ENCODE measurements at places on chromosomes 5 and 9.
A peak's percentile ranks its signal among the peaks of the same experiment; 100 is the strongest.

DNA sequence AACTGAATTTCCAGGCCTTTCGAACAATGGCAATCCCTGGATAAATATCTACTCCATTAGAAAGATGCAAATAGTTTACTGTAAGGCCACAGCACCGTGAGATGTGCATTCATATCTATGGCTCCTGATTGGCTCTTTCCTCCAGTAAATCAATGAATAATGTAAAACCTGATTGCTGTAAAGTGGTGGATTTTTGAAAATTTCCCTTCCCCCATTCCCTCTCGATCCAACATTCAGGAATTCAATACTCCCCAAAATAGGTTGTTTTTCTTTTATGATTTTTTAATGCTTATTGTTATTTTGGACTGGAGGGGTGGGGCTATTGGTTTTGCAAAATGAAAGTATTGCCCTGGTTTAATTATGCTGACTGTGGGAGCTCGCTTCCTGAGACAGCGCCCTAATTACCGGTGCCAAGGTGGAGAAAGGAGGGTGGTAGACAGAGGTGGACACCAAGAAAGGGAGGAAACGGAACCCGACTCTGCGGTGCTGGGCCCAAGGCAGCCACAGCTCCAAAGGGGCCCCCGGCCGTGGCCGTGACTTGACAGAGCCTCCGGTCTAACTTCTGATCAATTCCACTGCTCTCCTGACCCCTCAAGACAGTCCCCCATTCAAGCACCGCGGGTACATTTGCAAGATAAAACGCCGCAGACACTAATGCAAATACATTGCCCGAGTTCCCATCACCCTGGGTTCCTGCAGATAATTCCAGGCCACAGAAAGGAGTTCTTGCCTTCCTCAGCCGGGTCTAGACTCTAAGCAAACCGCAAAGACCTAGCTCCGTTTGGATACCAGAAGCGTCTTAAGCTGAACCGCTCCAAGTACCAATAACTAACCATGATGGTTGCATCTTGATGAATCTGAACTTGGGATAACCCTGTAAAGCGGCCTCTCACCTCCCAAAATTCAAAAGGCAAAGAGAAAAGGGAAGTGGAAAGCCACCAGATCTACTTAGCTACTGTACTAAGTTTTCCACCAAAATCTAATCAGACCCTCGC is 211.2 kb downstream of the MEF2C start:
- no peak for DNase-seq

GRCh38 chr5:168413062-168413461 is 73.2 kb upstream of the RARS1 start:
- peak; percentile 44 for DNase-seq

GRCh38 chr5:125323613-125324012 is 577.2 kb upstream of the ZNF608 start:
- DNase-seq = no peak

GRCh38 chr9:129458155-129458661 is 162.7 kb downstream of the C9orf50 start:
- DNase-seq = no peak

- no peak for DNase-seq
These were observed 33.5 kb upstream of the DMRT3 start for GRCh38 chr9:942805-943580.

GRCh38 chr9:100170556-100170955 is 71.5 kb downstream of the INVS start:
- DNase-seq = no peak

GRCh38 chr9:38621434-38622287 is 1.3 kb upstream of the ANKRD18A start:
- DNase-seq = no peak

DNA sequence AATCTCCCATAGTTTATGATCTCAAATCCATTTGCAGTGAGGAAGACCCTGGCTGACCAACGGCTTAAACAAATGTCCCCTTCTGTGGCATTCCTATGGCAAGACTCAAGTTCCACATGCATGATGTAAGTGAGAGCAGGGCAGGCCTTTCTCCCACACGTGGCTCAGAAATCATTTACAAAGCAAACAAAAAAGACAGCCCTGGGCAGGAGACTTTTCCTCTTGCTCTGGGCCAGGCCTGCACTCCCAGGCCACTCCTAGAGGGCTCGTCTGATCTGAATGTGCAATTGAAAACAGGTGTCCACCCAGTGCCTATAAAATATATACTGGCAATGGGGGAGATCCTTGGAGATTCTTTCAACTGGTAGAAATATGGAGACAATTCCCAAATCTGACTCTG is 123.1 kb downstream of the DMRT2 start:
- no peak for DNase-seq

GRCh38 chr5:130106480-130106879 is 202.2 kb downstream of the CHSY3 start:
- DNase-seq = no peak

DNA sequence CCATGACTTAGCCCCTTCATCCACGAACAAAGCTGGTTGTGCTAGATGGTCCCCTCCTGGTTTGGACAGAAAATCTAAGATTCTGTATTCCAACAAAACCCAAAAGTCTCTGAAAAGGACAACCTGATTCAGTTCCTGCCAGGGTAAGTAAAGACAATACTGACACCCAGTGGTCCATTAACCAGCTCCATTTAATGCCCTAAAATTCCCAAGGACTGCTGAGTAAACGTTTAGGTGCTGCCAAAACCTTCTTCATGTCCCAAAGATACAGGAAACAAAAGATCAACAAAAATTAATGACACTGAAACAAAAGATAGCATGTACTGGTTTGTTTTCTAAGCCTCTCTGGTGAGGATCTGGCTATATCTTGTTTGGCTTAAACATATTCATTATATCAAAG is 25.3 kb upstream of the PPP1R2B start:
- no peak for DNase-seq

- DNase-seq = no peak
These were observed 15.4 kb downstream of the ROR2 start for GRCh38 chr9:91934654-91935053.

- DNase-seq = no peak
These were observed 166.6 kb upstream of the PPP1R2B start for GRCh38 chr5:156683509-156683908.

GRCh38 chr5:173247510-173247909 is 12.5 kb upstream of the NKX2-5 start:
- no peak for DNase-seq

DNA sequence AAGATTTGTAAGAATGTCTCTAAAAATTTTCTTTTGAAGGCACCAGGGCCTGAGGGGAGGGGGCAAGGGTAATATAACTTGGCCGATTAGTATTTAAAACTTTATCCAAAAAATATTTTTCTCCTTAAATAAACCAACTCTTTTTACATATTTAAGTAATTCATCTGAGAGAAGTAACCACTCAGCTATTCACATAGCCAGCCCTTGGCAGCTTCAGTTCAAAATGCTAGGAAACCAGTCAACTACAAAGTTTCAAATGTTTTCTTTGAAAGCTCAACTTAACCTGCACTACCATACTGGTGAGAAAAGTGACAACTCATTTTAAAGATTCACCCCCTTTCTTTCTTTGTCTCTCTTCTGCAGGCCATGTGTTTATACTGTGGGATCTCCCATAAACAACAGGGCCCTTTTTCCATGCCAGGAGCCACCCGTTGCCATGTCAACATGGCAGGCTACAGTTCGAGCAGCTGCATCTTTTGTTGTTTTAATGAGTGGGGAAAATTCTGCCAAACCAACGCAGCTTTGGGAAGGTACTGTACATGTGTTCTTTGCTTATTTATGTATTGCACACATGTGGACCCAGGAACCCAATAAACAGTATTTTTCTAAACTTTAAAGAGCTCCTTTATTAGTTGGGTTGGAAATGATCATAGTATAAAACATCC is 46.3 kb downstream of the AOPEP start:
- DNase-seq = no peak

DNA sequence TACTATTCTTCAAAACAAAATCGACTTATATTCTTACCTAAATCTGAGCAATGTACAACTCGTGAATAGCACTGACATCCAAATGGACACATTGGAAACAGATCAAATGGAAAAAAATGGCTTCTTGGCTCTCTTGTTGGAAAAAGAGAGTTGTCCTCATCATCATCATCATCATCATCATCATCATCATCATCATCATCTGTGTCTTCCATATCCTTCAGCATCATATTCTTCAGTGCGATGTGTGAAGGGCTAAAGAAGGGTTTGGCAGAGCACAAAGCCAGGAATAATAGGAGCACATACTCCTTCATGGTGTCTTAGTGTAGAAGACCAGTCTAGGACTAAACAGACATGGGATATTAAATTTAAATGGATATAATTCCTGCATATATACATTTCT is 7.7 kb downstream of the ASPN start:
- no peak for DNase-seq

DNA sequence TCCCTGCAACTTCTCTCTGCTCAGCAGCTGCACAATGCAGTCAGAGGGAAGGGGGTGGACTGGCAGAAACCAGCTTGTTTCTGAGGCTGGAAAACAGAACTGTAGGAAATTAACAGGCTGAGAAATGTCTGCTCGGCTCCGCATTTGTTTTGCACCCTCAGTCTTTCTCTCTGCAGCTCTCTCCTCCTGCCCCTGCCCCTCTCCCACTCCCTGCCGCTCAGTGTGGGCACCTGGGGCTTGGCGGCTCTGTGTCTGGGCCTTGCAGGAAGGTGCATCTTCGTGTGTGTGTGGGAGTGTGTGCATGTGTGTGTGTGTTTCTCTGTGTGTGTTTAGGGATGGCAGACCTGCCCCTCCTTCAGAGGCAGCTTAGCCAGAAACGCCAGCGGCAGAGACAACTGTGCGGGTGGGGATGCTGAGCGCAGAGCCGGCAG is 53.0 kb downstream of the PCDH1 start:
- DNase-seq = no peak

GRCh38 chr5:56674441-56674840 is 140.9 kb upstream of the MAP3K1 start:
- no peak for DNase-seq

- DNase-seq = no peak
These were observed 1.0 kb downstream of the FAM200C start for GRCh38 chr5:160398806-160399205.

GRCh38 chr5:151923866-151924476 is 680 bp downstream of the GLRA1 start:
- DNase-seq = no peak

GRCh38 chr5:156543348-156544145 is 216.6 kb downstream of the SGCD start:
- no peak for DNase-seq

DNA sequence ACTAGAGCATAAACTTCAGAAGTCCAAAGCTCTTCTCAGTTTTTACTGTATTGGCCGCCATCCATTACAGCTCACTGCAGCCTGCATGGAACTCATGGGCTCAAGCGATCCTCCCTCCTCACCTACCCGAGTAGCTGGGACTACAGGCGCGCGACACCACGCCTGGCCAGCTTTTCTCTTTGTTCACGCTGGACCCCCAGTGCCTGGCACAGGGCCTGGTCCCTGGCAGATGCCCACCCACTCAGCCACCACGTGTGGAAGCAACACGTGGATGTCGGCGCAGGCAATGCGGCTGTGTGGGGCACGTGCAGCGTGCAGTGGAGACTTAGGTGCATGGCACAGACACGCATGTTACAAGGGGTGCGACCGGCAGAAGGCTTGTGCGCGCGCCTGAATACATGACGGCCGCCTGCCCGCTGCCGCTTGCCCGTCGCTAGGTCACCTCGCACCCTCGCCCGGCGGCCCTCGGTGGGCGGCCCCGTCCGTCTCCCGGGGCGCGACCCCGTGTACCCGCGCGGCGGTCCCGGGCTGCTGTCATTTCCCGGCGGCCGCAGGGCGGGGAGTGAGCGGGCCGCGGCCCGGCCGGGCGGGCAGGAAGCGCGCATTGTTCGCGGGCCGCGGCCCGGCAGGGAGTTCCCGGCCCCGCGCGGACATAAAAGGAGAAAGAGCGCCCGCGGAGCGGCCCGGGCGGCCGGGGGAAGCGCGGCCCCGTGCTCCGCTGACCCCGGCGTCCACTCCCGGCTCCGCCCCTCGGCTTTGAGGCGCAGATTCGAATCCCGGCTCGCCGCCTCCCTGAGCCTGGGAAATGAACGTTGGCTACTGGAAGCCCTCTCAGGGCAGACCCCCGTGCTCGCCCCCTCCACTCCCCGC is 24.1 kb upstream of the PTGS1 start:
- DNase-seq = peak; percentile 20

GRCh38 chr5:76175051-76175666 is 92.0 kb downstream of the SV2C start:
- peak; percentile 34 for DNase-seq

DNA sequence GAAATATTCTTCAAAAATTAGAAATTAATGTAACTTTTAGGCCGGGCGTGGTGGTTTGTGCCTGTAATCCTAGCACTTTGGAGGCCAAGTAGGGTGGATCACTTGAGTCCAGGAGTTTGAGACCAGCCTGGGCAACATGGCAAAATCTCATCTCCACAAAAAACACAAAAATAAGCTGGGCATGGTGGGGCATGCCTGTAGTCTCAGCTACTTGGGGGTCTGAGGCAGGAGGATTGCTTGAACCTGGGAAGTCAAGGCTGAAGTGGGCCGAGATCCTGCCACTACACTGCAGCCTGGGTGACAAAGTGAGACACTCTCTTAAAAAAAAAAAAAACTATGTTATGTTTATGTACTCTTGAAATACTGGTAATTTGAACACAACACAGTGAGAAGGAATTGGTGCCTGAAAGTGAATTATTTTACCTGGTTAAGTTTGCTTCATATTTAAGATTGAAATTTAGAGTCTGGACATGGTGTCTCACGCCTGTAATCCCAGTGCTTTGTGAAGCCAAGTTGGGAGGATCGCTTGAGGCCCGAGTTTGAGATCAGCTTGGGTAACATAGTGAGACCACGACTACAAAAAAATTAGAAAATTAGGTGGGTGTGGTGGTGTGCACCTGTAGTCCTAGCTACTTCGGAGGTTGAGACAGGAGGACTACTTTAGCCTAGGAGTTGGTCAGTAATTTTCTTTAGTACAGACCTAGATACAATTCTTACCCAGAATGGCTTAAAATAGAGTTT is 15.0 kb downstream of the ARRDC3 start:
- DNase-seq = no peak

DNA sequence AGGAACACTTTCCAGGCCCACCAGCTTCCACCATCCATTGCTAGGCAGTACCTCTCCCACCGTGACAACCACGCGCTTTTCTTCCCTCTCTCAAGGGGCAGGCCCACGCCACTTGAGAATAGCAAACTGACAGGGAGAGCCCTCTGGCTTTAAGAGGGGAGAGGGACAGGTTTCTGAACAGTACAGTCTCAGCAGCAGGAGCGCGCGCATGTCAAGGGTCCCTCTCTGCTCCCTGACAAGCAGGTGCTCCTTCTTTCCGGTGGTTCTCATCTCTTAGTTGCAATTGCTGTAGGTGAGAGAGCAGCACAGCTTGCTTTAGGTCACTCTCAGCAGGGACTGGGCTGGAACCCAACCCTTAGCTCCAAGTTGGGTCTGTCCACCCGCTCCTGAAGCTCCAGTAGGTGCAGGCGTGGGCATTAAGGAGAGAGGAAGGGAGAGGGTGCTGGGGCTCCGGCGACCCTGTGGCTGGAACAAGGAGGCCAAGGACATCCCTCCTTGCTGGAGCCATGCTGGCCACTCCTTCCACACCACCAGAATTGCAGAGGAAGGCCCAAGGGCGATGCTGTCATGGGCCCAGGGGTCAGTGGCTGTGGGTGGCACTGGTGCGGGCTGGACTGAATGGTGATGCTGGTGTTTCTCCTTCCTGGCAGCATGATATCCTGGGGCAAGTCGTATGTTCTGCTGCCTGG is 9.0 kb upstream of the PHF2 start:
- no peak for DNase-seq

GRCh38 chr5:20041326-20042274 is 53.6 kb upstream of the CDH18 start:
- no peak for DNase-seq

GRCh38 chr5:147472664-147473475 is 37.0 kb downstream of the DPYSL3 start:
- no peak for DNase-seq

- no peak for DNase-seq
These were observed 25.8 kb upstream of the CARNMT1 start for GRCh38 chr9:75053869-75054268.

GRCh38 chr5:159458217-159458711 is 128.0 kb upstream of the IL12B start:
- no peak for DNase-seq
